ENCODE measurements at places on chromosomes 5 and 9. TPM values are rescaled to one million over a fixed set of nuclear protein-coding genes. Genes with fewer than 3 reads are reported as not detected.

Gene FAM151B
- 2.9 TPM for total RNA-seq

GRCh38 chr5:158413122-158413680 lies 554.3 kb upstream of the CLINT1 start:
- H3K27me3 ChIP-seq = no peaks in the 10 kb centered on the region
- no peak for DNase-seq
- no peaks in the 10 kb centered on the region for H3K36me3 ChIP-seq
- peaks cover 18% of the 10 kb centered on the region for H3K4me1 ChIP-seq

Gene ZNG1E
- total RNA-seq = 44.5 TPM

GRCh38 chr5:39143151-39143860 lies 69.1 kb upstream of the RICTOR start:
- no peak overlapping the region for H3K4me3 ChIP-seq
- no peak for DNase-seq
- H3K4me1 ChIP-seq = peaks cover 2% of the 10 kb centered on the region
- H3K27ac ChIP-seq = no peak overlapping the region
- H3K36me3 ChIP-seq = no peaks in the 10 kb centered on the region

Gene ERCC8
- total RNA-seq = 11.8 TPM

Measured in astrocyte (in vitro differentiated cells and primary cell).